Stimulated activated CD8-positive, alpha-beta memory T cell treated with anti-CD3 and anti-CD28 coated beads, Interleukin-4, amount 100 ng/mL, for 1 hour (primary cell): ENCODE measurements at places on chromosomes 1 and 21.

DNA sequence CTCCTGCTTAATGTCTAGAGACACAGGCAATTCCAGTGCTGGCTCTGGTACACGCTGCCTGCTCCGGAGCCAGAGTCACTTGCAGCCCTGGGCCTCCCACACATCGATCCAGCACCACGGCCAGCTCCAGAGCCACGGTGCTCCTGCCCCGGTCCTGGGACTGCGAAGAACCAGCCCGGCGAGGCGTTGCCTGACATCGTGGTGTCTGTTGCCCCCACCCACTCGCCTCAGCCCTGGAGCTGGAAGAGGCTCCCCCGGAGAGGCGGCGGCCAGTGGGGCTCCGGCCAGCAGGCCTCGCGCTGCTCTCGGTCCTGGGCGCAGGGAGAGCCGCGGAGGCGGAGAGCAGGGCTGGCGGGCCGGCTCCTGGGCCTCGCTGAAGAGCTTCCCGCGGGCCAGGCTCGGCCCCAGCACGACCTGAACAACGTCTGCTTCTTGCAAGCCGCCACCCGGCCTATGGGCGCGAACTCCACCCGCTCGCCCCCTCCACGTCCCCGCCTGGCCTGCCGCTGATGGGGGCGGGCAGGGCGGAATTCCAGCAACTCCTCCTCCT is 364.8 kb downstream of the CEP170 start:
- no peak for DNase-seq

GRCh38 chr1:10430216-10431069 is at the start of gene CENPS:
TSS of gene CENPS (plus strand) at chr1:10430433. CDS start at chr1:10430518, 85 bp downstream.
- peak; percentile 86 for DNase-seq

DNA sequence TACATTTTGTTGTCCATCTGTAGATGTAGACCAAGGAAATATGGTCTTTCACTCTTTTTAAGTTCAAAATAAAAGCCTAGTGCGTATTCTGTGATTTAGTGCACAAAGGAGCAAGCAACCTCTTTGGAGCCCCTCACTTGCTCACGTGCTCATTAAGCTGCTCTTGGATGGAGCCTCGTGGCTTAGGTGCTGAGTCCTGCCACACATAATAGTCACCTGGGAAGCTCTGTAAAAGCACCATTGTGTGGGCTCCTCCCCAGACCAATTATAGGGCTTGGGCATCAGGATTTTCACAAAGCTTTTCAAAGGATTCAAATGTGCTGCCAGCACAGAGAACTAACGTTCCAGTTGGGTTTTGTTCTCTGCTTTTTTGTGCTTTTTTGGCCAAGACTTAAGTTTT is 85.0 kb downstream of the PCP4 start:
- no peak for DNase-seq

DNA sequence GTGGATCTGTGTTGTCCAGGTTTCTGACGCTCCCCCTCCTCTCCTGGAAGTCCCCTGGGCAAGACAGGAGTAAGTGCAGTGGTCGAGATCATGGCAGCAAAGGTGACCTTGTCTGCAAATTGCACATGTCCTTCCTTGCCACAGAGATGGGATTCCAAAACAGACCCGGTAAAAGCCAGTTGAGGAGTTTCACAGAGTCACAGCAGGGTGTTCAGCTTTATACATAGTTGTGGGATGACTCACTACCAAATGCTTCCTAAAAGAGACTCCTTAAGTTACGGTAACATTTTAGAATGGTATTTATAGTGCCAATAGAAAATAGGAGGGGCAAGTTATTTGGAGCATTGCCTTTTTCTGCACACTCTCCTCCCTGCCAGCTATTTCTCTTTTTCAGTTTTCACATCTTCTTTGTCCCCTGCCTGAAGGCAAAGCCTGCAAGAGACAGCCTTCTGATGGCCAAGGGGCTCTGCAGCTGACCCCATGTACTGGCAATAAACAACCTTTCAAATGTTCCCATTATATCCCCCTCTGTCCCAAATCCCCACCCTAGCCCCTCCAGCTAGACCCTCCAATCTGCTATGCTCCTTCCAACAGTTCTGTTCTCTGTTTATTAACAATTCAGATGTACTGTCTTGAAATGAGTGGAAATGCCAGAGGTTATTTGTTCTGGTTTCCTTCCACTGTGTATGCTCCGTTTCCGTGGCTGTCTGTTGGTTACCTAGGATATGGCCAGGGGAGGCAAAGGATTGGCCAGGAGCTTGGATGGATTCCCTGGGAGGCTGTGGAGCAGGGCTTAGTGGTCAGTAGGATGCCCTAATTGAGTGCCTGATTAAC is 115.0 kb downstream of the TGFB2 start:
- no peak for DNase-seq

DNA sequence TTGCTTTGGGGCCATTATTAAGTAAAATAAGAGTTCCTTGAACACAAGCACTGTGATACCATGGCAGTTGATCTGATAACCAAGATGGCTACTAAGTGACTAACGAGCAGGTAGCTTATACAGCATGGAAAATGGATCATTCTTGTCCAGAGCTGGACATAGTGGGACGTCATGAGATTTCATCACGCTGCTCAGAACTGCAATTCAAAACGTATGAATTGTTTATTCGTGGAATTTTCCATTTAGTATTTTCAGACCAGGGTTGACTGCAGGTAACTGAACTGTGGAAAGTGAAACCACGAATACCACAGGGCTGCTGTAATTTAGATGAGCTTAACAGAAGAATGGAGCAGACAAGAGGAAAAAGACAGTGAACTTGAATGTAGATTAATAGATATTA is 38.9 kb downstream of the CCDC18 start:
- no peak for DNase-seq

DNA sequence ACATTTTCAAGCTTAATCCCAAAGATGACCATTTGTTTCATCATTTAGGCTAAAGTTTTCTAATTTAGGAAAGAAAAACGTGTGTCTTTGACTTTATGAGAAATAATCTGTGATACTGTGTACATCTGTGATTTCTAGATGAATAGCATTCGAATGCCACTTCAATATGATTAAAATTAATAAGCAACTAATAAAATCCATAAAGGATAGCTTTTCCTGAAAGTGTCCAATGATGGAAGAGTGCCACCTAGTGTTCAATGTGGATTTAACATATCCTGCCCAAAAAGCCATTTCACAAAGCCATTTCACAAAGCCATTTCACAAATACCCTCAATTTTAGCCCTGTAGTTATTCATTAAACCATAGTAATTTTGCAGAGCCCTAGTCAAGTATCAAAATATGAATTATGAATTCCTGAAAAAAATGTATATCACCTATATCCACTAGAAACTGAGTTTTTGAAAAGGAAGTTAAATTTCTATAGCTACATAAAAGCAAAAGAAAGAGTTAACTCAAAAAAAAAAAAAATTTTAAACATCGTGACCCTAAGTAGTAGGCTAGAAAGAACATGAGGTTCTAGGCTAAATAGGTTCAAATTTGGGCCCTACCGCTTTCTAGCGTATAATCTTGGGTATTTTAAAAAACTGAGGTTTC is 19.1 kb downstream of the NME7 start:
- DNase-seq: no peak

DNA sequence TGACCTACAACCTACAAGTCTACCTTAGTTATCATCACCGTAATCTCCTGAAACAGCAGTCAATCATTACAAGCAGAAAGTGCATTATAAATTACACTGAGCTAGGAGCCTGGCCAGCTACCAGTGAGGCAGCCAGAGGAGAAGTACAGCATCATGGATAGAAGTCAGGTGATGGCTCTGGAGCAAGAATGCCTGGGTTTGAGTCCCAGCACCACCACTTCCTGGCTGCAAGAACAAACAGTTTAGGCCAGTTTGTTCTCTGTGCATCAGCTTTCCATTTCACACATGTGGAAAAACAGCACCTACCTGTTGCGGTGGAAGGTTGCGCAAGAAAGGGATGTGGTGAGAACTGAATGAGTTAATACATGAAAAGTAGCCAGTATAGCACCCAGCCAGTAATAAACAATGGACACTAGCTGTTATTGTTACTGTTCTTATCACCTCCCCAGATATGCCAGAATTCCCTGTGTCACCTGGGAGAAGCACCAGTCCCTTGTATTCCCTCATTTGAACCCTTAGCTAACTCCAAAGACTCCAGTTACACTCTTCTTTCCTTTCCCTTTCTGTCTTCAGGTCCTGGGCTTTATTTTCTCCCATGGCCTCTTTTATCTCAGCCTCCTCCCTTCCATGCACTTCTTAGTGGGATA is 9.0 kb downstream of the CREG1 start:
- DNase-seq: no peak

GRCh38 chr1:212315907-212316306 is 30.7 kb downstream of the PPP2R5A start:
- no peak for DNase-seq

GRCh38 chr1:81549588-81550127 is 251.1 kb upstream of the ADGRL2 start:
- DNase-seq: no peak

GRCh38 chr1:245153552-245154428 is 995 bp upstream of the KIF26B start:
- no peak for DNase-seq

DNA sequence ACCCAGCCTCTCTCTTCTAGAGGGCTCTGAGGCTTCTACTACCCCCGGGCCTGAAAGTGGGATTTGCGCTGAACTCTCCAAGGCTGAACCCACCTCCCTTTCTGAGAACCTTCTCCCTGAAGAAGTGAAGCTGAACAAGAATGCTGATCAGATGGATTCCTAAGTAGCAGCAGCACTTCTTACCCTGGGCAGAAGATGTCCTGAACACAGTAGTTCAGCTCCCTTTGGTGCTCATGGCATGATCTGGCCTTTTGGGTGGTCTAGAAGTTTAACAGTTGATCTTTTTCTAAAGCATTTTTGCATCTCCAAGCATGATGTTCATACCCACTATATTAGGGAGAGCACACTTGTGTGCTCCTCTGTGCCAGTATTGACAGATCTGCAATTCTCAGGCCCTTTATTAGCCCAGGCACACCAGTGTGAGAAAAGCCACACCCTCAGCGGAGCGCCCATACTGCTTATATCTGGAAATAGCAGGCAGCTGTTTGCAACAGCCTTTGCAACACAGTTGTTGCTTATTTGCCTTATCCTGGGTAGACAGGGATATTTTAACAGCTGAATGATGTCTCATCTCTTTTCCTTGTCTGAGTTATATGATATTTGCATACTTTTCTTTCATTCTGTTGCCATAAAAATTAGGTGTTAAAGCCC is 34.2 kb downstream of the CNN3 start:
- DNase-seq: no peak

- no peak for DNase-seq
These were observed 9.5 kb downstream of the CD84 start for GRCh38 chr1:160569806-160570205.

GRCh38 chr1:176211396-176212165 is 4.5 kb upstream of the COP1 start:
- DNase-seq: no peak

GRCh38 chr1:150186789-150187559 is 37.3 kb downstream of the PLEKHO1 start:
- no peak for DNase-seq

DNA sequence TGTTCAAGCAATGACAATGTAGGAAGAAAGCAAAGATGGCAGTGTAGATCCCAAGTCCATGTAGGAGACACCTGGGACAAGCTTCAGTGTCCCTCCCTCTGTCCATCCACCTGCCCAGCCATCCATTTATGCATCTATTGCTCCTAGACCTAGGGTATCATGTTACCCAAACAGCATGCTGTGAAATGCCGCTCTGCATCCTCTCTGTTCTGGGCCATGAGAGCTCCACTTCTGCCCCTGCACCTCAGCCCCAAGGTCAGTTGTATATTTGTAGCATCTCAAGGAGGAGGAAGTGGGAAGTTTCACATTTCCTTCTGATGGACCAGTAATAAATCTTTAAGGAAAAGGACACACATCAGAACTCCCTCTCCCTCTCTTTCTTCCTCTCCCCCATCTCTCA is 27.9 kb upstream of the TSPEAR start:
- DNase-seq: no peak

GRCh38 chr1:99642053-99642452 is 3.9 kb upstream of the PALMD start:
- no peak for DNase-seq

- no peak for DNase-seq
These were observed 150.3 kb downstream of the TNFSF18 start for GRCh38 chr1:172900376-172900997.

DNA sequence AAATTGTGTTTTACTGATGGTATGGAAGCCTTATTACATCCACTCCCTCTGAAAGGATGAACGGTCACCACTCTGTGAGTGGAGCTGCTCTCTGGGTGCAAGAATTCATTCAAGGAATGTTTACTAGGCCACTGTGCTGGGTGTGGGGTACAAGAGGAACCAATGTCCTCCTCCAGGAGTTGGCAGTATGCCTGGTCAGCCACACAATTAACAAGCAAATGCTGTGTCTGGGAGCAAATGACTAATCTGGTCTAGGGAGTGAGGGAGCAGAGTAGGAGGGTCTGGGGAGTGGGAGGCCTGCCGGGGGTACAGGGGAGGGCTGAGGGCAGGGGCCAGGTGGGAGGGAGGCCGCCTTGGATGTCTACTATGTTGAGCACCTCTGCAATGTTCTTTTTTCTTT is 27.2 kb upstream of the TDRD10 start:
- DNase-seq: no peak

- no peak for DNase-seq
These were observed 651 bp downstream of the ZBTB8A start for GRCh38 chr1:32539584-32540571.

GRCh38 chr21:40829791-40830190 is 17.2 kb downstream of the DSCAM start:
- DNase-seq: no peak

DNA sequence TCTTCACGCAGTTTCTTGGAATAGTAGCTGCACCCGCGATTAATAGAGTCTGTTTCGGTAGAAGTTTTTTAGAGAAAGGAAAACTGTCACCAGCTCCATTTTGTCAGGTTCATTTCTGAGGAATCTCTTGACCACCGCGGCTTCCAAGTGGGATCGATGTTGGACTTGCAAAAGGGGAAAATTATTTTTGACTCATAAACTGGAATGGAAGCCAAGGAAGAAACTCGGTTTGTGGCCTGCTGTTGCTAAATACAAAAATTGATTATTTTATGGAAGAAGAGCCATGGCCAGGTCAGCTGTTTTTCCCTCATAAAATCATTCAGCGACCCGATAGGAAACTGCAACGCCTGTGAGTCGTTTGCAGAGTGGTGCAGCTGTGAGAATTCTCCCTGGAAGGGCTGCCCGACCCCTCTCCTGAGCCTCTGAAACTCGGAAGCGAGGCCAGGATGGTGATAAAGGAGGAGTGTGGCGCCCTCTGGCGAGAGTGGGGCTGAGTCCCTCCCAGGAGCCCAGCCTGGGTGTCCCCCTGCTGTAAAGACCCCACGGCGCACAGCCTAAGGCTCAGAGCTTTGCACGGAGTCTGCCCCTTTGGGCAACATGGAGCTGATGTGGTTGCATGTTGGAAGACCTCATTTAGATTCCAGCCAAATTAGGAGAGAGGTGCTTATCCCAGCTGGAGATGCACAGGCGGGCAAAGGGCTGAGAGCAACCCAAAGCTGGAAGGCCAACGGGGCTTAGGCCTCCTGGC is 83.6 kb upstream of the SLC25A33 start:
- DNase-seq: peak; percentile 56

DNA sequence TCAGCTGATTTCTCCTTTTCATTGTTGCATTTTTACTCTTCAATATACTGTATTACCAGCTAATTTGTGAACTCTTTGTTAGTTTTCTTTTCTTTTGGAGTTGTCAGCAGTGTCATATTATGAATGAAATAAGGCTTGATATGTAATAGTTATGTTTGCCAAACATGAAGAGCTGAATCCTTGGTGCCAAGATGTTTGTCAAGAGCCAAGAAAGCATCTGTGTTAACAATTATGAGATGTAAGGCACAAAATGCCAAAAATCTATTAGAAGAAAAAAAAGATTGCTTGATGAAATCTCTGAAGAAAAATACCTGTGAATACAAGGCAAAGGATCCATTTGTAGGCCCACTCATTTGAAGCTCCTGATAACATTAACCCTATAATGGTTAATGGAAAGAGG is 48.4 kb upstream of the RNPC3 start:
- no peak for DNase-seq

- DNase-seq: no peak
These were observed 41.7 kb upstream of the IFFO2 start for GRCh38 chr1:18998016-18998724.
